Skin of body (tissue), 3 donors: ENCODE measurements at places on chromosomes 11 and 22. TPM values are rescaled to one million over a fixed set of nuclear protein-coding genes. Genes with fewer than 3 reads are reported as not detected.

MPPED2 gene
- 9.0 TPM for total RNA-seq

TMPRSS6 gene
- total RNA-seq: 0.59 TPM

MAPK1 gene
- 43.0 TPM for total RNA-seq

NCF4 gene
- total RNA-seq: 10.2 TPM

MYOD1 gene
- 2.3 TPM for total RNA-seq

C11orf68 gene
- 13.6 TPM for total RNA-seq

OR10A5 gene
- not detected for total RNA-seq

ENTHD1 gene
- total RNA-seq: not detected

SCARF2 gene
- total RNA-seq: 10.3 TPM

NUMA1 gene
- 191 TPM for total RNA-seq

HSPB2 gene
- total RNA-seq: 3.2 TPM

SLC7A4 gene
- total RNA-seq: 0.69 TPM

PVALB gene
- not detected for total RNA-seq

C22orf31 gene
- 0.20 TPM for total RNA-seq

MS4A4E gene
- 0.49 TPM for total RNA-seq

FXYD6 gene
- 30.3 TPM for total RNA-seq

KRTAP5-3 gene
- 1.3 TPM for total RNA-seq

MUC5AC gene
- total RNA-seq: 0.39 TPM

ACTN3 gene
- 13.5 TPM for total RNA-seq

EHF gene
- 25.9 TPM for total RNA-seq

GALNT18 gene
- 12.9 TPM for total RNA-seq

RBMXL2 gene
- total RNA-seq: not detected

ELF5 gene
- total RNA-seq: 25.5 TPM

APOA4 gene
- total RNA-seq: not detected

PTPN5 gene
- total RNA-seq: 0.69 TPM

C11orf58 gene
- 188 TPM for total RNA-seq

PRCP gene
- 68.8 TPM for total RNA-seq

HTR3A gene
- total RNA-seq: 0.99 TPM

CASP1 gene
- 57.9 TPM for total RNA-seq

OR10A2 gene
- total RNA-seq: not detected

OR52N4 gene
- total RNA-seq: not detected

TEF gene
- 8.9 TPM for total RNA-seq

SMIM35 gene
- not detected for total RNA-seq

ESAM gene
- 9.2 TPM for total RNA-seq

GNG3 gene
- not detected for total RNA-seq

PHOX2A gene
- not detected for total RNA-seq

C11orf87 gene
- 0.69 TPM for total RNA-seq

NELL1 gene
- 9.4 TPM for total RNA-seq

CCDC87 gene
- 0.10 TPM for total RNA-seq

ARHGAP32 gene
- total RNA-seq: 37.7 TPM

GAB4 gene
- not detected for total RNA-seq

TMEM151A gene
- not detected for total RNA-seq

CDPF1 gene
- 6.2 TPM for total RNA-seq

KCNJ1 gene
- total RNA-seq: 0.10 TPM

SERGEF gene
- total RNA-seq: 14.6 TPM

PATE1 gene
- not detected for total RNA-seq

PANX3 gene
- total RNA-seq: not detected

GSTT2B gene
- total RNA-seq: 0.89 TPM

MRGPRX3 gene
- not detected for total RNA-seq

MMP8 gene
- total RNA-seq: 8.4 TPM

HIC2 gene
- total RNA-seq: 4.8 TPM

OR51B2 gene
- total RNA-seq: 0.59 TPM

KCNQ1OT1 gene
- total RNA-seq: 12.0 TPM

SLC5A4 gene
- 0.79 TPM for total RNA-seq
